ENCODE measurements at places on chromosomes 1 and 21. TPM values are rescaled to one million over a fixed set of nuclear protein-coding genes. Genes with fewer than 3 reads are reported as not detected.

The KPRP gene
- not detected for total RNA-seq

The ETNK2 gene
- 8.3 TPM for total RNA-seq

The E2F2 gene
- total RNA-seq, result 3.3 TPM

The LCE2A gene
- total RNA-seq, result not detected

The WNT9A gene
- 0.30 TPM for total RNA-seq

The RBP7 gene
- total RNA-seq, result not detected

The MFN2 gene
- 46.6 TPM for total RNA-seq

The RHD gene
- not detected for total RNA-seq

The HNRNPU gene
- total RNA-seq, result 207 TPM

The IVL gene
- total RNA-seq, result not detected

All from bronchus fibroblast of lung (primary cell).